ENCODE measurements at places on chromosomes 4 and X. TPM values are rescaled to one million over a fixed set of nuclear protein-coding genes. Genes with fewer than 3 reads are reported as not detected.

SATL1 gene
- total RNA-seq = not detected

TLR7 gene
- total RNA-seq = 0.03 TPM

XKRX gene
- 0.15 TPM for total RNA-seq

PFKFB1 gene
- total RNA-seq = 0.65 TPM

SYP gene
- 1.8 TPM for total RNA-seq

POU4F2 gene
- total RNA-seq = not detected

SLC16A2 gene
- not detected for total RNA-seq

NAP1L3 gene
- total RNA-seq = 1.2 TPM

ITGB1BP2 gene
- 3.9 TPM for total RNA-seq

SGMS2 gene
- 0.05 TPM for total RNA-seq

TMEM154 gene
- total RNA-seq = 32.2 TPM

GLRA2 gene
- not detected for total RNA-seq

NDP gene
- total RNA-seq = not detected

VSIG1 gene
- 16.2 TPM for total RNA-seq

DHRSX gene
- total RNA-seq = 13.8 TPM

PAGE4 gene
- total RNA-seq = not detected

EREG gene
- not detected for total RNA-seq

KLB gene
- total RNA-seq = not detected

JCHAIN gene
- total RNA-seq = 0.78 TPM

PRSS12 gene
- total RNA-seq = not detected

CLTRN gene
- 0.34 TPM for total RNA-seq

XAGE2 gene
- not detected for total RNA-seq

POU3F4 gene
- not detected for total RNA-seq

AMTN gene
- not detected for total RNA-seq

USP17L18 gene
- total RNA-seq = not detected

COL4A6 gene
- not detected for total RNA-seq

SAT1 gene
- 84.3 TPM for total RNA-seq

BEX4 gene
- 21.1 TPM for total RNA-seq

Data from activated naive CD4-positive, alpha-beta T cell treated with anti-CD3 and anti-CD28 coated beads, Interleukin-2, amount 10 ng/mL, durations not matched to agents 5 hours and 36 hours (primary cell).